CD4-positive, alpha-beta T cell treated with Interferon gamma for 1 hour (primary cell): ENCODE measurements at places on chromosomes 3 and 15.

GRCh38 chr3:107621465-107621864, 98.7 kb downstream of the BBX start:
- DNase-seq, result no peak

GRCh38 chr15:96035091-96035490, 295.4 kb upstream of the NR2F2 start:
- DNase-seq, result no peak

DNA sequence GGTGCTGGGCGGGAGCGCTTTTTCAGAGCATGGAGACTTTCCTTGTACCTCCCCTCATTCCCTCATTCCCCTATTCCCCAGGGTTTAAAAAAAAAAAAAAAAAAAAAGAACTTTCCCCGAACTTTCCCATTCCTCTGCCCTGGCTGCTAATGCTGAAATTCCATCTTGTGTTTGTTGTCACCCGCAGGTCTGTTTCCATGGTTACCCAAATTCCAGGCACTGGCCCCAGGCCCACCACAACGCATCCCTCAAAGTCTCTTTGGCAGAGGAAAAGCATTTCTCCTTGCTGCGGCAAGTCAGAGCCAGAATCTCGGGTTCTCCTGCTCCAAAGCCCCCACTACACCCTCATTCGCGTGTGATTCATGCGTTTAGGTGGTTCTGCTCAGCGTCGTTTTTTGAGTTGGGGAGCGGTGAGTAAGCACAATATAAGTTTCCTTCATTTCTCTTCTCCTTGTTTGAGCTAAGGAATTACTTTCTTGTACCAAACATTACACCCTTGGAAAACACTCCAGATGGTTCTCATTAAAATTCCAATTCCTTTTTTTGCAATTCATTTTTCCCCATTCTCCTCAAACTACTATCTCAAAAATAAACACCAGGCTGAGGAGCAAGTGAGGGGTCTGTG, 21.6 kb downstream of the ANAPC13 start:
- DNase-seq, result no peak

DNA sequence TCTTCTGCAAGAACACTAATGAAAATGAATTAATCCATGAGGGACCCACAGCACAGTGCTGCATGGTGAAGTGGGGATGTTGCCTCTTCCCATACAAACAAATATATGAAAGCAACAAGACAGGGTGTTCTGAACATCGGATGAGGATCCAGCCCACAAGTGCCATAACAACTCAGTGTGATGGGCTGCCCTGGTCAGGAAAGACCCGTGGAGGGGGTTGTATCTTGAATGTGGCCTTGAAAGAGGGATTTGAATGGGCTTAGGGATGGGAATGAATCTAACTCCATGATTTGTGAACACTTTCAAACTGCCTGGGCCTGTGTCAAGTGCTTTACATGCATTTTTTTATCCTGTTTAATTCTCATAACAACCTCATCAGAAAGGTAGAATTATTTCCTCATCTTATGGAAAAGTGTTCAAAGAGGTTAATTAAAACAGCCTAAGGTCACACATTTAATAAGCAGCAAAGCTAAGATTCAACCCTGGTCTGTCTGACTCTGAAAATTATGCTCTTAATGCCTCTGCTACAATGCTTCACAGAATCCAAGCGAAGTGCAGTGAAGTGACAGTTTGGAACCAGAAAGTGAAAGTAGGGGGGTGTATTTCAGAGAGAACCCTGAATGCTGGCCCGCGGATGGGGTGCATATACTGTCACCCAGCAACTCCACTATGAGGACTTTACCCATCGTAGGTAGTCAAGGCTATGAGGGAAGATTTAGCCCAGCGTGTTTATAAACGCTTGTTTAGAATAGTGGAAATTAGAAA, 65.6 kb upstream of the HEG1 start:
- no peak for DNase-seq

GRCh38 chr3:181457190-181457589, 254.5 kb upstream of the SOX2 start:
- DNase-seq, result no peak

GRCh38 chr15:61227269-61227949, 1.7 kb downstream of the RORA start:
- no peak for DNase-seq

- no peak for DNase-seq
Measured at GRCh38 chr15:87211547-87211946, 1045.0 kb downstream of the NTRK3 start.

DNA sequence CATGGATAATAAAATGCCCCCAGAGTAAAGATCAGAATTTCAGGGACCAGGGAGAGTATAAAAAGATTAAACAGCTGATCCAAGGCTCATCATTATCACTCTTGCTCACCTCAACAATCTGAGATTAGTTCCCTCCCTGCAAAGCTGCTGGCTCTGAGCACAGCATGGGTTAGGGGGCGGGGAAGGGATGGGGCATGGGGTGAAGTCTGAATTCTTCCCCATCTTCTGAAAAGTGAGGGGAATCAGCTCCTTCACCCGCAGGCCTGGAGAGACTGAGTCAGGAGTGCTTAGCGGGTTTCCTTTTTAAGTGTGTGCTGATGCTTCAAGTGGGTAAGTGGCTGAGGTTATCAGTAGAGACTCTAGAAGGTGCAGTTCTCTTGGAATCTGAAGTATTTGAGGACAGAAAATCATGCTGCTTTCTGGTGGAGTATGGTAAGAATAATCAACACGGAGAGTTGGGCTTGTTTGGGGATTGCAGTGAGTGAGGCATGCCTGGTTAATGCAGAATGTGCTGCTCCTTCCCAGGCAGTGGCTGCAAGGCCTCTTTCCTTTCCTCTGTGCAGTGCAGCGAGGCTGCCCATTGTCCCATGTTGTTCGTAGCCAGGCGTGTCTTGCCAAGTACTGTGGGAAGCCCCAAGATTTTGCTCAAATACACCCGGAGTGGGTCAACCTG, 59.2 kb upstream of the TRAK1 start:
- DNase-seq, result no peak

DNA sequence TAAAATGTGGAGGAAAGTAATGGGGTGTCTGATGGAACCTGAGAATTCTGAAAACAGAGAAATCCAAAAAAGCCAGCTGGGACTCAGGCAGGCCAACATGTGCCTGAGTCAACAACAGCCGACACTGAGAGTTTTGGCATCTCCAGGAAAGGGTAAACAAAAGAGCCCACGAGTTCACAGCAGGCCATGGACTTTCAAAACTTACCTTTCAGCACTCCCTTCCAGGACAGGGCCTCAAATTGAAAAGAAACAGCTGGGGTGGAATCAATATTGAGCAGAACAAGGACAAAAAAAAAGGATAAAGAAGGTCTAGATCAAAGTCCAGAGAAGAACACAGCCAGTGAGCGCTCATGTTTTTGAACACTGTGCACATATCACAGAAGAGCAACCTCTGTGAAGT, 735.4 kb upstream of the GRM7 start:
- no peak for DNase-seq

GRCh38 chr3:100100425-100100824, 13.9 kb downstream of the FILIP1L start:
- no peak for DNase-seq

GRCh38 chr15:25733856-25734679, 129.1 kb downstream of the ATP10A start:
- DNase-seq, result no peak

GRCh38 chr3:25021816-25022215, 406.2 kb upstream of the RARB start:
- no peak for DNase-seq

- no peak for DNase-seq
Measured at GRCh38 chr15:42508263-42508690, 12.8 kb downstream of the SNAP23 start.

- DNase-seq, result no peak
Measured at GRCh38 chr15:23854912-23855659, 168.0 kb upstream of the NDN start.

GRCh38 chr3:13821126-13821525, 58.7 kb downstream of the WNT7A start:
- no peak for DNase-seq

DNA sequence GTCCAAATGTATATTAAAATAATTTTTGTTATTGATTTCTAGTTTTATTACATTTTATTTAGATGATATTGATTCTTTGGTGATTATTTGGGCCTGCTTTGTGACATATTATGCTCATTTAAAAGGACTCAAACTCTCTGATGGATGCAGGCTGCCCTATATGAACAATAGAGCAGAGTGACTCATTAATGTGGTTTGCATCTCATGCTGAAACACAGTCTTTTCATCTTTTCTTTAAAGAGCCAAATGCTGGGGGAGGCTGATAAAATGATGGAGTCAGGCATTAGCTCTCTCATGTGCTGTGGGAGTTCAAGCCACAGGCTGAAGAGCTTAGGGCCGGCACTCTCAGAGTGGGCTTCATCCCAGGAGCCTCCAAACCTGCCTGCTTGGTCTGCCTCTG, 7.2 kb downstream of the PLA1A start:
- no peak for DNase-seq

- no peak for DNase-seq
Measured at GRCh38 chr3:189724356-189724755, 93.2 kb downstream of the TP63 start.

DNA sequence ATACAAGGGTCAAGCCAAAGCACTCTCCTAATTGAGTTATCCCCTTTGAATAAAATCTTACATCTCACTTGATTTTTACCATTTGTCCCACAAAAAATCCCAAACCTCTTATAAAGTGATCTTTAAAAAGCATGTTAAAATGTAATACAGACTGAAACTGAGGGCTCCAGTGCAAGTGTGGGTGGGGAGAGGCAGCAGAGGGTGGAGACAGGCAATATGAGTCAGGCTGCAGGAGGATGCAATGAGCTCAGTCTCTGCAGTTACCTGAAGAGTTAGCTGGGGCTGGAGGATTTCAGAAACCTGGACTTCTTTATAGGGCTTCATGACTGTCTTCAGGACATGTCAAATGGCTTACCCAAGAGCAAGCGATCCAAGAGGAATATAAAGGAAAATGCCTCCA, 14.2 kb upstream of the COLQ start:
- no peak for DNase-seq

DNA sequence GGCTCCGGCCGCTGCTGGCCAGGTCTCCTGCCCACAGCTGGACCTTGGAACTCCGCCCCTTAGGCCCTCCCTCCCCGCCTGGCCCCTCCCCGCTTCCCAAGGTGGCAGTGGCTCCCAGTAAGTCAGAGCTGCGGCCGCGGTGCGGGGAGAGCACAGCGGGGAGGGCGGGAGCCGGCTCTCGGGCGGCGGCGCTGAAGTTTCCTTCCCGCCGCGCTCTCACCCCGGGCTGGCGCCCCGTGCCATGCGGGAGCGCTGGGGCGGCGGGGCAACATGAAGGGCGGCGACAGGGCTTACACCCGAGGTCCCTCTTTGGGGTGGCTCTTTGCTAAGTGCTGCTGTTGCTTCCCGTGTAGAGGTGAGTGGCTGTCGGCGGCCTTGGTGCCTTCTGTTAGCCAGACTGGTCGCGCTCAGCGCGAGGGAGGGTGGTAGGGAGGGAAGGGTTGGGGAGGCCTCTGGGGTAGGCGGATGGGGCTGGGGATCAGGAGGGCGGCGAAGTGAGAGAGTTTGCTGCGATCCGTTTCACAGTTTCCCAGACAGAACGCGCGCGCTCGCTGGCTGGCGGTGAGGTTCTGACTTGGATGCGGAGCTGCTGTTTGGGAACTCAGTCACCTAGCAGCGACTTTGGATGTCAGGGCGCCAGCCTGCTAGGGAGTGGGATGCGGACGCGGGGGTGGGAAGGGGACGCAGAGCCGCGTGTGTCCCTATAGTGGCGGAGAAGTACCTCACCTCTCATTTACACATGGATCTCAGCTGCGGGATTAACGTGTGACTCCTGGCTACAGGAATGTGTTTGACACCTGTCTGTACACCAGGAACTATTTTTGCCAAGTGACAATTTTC, 145.5 kb upstream of the UMPS start:
- DNase-seq, result no peak

GRCh38 chr3:114310695-114311094, 16.9 kb downstream of the TIGIT start:
- DNase-seq, result no peak

DNA sequence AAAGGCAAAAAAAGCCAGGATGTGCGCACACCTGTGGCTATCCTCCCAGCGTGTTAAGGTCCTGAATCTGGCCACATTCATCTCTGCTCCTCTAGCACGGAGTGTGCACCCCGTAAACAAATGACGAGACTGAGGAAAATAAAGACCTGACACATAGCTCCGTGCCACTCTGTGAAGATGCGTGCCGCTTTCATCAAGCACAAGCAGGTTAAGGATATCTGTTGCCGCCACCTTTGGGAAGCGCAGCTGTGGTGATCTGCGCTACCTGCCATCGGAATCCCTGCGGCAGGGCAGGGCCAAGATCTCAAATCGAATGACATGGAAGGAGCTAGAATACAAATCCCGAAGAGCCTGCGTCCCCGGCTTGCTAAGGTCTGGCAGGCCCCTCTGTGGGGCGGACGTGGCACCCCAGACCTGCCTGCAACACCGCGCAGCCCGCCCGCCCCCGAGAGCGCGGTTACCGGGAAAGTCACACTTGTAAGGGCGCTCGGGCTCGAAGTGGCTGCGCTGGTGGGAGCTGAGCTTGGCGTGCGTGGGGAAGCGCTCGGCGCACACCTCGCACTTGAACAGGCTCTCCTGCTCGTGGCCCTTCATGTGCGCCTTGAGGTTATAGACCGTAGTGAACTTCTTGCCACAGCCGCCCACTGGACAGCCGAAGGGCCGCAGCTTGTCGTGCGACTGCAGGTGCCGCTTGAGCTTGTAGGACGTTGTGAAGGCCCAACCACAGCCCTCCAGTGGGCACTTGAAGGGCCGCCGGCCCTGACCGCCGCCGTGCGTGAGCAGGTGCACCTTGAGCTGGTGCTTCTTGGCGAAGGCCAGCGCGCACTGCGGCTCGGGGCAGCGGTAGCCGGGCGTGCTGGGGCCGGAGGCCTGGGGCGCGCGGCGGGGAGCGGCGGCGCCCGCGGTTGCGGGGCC, 936 bp downstream of the ZXDC start:
- DNase-seq, result peak; percentile 28

GRCh38 chr3:175558261-175558660, 699.1 kb downstream of the NAALADL2 start:
- no peak for DNase-seq

DNA sequence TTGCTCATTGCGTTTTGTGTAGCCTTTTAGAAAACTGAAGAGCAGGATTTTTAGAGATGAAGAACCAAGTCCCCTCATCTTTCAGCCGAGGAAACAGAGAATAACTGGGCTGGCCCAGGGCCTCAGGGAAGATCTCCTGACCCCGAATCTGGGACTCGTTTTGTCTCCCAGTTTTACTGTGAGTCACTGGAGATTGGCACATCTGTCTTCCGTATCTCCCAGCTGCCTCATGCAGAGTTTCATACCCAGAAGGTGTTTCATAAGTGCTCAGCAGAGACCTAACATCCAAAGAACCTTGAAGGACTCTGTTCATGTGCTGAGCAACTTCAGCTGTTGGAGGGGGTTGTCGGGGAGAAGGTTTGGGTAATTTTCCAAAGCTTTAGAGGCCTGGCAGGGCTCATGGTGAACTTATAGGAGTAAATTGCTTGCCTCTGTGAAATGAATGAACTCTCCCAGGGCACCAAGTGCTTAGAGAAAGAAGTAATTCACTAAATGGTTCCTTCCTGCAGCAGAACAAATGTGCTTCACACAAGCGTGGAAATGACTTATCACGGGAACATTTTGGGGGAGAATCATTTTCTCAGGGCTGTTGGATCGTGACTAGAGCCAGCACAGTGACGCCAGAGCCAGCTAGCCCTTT, 121.4 kb downstream of the FAM43A start:
- no peak for DNase-seq

GRCh38 chr3:124821356-124821755, 65.8 kb downstream of the ITGB5 start:
- no peak for DNase-seq
